AG10803 (cell line): ENCODE measurements at places on chromosomes 16 and 17.

DNA sequence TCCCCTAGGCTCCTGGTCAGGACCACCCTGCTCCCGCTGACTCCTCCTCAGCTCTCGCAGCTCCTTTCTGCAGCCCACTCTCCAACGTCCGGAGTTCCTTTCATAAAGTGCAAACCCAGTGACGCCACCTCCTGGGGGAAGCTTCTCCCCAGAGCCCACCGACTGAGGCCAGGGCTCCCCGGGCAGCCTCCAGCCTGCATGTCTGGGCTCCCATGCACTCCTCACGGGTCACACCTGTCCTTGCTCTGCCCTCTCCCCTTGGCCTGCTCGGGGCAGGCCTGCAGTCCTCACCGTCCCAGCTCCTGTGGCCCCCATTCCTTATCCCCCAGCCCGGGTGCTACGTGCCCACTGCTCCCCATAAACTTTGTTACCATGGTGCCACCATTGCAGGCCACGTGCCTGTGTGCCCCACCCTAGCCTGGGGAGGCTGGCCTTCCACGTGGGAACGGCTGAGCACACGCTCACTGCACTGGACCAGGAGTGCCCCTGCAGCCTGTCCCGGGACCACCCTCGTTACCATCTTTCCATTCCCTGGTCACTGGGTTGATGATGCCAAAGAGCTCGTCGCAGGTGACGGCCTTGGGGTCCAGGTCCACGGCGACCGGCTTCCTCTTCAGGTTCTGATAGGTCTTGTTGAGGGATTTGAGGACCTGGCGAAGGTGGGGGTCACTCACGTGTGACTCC, 84.9 kb downstream of the DNAH17 start:
- no peak for DNase-seq

DNA sequence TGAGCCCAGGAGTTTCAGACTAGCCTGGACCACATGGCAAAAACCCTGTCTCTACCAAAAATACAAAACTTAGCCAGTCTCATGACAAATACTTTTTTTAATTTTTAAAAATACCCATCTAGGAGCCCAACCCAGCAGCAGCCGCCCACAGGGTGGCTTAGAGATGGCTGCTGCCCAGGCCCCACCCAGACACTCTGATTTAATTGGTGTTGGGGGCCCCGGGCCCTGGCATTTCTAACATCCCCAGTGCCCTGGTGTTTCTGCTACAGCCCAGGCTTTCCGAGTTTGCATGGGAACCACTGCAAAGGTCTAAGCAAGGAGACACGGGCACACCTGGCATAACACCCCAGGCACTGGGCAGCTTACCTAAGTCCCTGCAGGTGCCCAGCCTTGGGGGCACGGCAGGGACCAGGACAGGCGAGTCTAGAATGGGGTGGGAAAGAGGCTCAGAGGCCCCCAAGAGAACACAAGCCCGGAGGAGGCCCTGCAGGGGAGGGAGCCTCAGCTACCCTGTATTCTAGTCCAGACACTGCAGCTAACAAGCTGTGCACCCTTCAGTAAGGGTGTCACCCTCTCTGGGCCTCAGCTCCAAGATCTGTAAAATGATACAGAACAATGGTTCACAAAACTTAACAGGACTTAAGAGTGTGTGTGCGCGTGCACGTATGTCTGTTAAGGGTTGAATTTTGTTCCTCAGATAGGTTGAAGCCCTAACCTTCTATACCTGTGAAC, 48.8 kb downstream of the RMI2 start:
- DNase-seq = no peak

DNA sequence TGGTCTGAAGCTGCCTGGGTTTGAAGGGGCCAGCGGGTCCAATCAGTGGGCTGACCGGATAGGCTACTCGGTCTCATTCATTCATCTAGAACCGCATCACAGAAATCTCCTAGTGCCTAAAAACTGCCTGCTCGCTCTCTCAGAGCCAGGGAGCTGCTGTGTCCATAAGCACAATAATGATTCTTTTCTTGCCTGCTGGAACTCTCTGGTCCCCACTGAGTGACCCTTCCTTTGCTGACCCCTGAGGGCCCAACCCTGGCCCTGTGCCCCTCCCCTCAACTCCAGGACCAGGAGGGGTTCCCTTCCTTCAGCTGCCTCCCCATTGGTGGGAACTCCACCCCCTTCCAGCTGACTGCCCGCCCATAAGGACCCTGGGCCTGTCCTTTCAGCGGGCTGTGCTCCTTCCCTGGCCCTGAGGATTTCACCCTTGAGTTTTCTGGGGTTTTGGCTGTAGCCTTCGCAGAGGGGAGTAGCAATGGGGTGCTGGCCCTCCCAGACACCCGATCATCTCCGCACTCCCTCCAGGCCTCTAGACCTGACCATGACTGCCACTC, 39.5 kb upstream of the DNAH9 start:
- no peak for DNase-seq

- DNase-seq = no peak
Observed at GRCh38 chr16:70496513-70496912, 26.8 kb downstream of the COG4 start.

DNA sequence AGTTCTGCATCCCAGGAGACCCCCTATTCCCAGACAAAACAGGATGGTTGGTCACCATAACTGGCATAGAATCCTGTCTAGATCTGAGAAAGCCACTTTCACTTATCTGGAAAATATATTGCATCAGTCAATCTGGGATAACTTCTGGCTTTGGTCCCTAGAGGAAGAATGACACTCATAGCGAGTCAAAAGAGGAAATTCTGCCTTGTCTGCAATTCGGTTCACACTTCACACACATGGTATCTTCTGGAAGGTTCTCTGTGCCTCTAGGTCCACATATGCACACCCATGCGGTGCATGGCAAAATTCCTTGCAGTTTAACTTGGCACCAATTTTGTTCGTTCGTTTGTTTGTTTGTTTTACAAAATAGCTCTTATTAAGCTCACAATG, 49.2 kb upstream of the WSCD1 start:
- DNase-seq = no peak
